NCI-H774 (cell line): ENCODE measurements at places on chromosomes 16 and 17.
A peak's percentile ranks its signal among the peaks of the same experiment; 100 is the strongest.

- DNase-seq, result no peak
These were observed 9.6 kb downstream of the ITGAD start for GRCh38 chr16:31402687-31403086.

- DNase-seq, result no peak
These were observed 7.3 kb downstream of the TNRC6A start for GRCh38 chr16:24736758-24737157.

DNA sequence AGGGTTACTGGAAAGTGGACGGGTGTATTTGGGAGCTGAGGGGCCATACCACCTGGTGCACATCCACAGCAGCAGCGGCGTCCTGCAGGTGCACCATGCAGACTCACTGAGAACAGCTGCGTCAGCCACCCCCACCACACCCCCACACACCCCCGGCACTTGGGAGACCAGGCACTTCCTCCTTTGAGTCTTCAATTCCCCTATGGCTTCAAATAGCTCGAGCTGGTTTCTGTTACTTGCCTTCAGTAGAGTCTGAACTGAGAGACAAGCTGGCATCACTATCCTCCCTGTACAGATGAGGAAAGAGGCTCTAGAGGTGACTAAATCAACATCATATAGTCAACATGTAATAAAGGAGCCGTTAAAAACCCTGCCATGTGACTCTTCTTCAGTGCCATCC is 15.4 kb downstream of the CUEDC1 start:
- DNase-seq, result peak; percentile 77

DNA sequence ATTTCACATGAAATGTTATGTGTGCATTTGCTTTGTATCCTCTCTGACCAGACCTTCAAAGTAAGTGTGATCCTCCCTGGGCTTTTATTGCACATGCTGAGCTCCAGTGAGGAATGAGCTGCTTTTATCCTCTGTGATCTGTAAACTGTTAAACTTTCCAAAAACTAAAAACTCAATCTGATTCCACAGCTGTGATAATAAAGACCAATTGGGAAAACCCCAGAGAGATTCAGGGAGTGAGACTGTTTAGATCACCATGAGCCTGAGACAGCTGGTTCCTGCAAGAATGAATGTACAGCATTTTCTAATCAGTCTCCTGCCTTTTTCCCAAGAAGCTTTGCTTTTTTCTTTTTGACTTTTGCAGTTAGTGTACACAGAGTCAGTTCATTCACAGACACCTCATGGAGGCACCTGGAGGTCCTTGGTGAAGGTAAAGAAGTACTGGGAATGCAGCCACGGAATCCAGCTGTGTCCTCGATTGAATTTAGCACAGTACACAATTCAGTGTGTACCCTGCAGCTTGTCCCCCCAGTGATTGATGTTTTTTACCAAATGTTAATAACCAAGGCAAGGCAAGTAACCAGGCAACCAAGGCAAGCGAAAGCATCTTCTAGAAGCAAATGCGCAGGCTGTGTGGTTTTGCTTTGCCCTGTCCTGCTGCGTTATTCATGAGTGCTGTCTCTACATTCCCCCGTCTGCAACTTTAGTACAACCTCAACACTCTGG is 182.6 kb downstream of the LGALS9B start:
- DNase-seq, result peak; percentile 0

- DNase-seq, result no peak
These were observed 156.1 kb downstream of the SALL1 start for GRCh38 chr16:50994995-50995394.

GRCh38 chr17:43396491-43397060 is 2.2 kb upstream of the ARL4D start:
- no peak for DNase-seq

DNA sequence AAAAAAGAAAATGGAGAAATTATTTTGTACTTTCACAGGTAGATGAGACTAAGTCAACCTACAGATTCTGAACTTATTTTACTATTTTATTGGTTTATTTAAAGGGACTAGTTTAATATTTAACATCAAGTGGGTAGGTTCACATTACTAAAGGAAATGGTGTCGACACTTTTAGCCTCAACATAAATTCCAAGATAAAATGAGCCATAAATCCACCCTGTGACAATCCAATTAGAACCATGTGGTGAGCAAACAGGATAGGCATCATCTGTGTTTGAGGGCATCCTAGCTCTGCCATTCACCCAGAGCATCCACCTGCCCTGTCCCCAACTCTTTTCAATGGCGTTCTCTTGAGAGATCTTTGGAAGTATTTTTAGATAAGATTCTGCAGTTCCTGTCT is 92.8 kb upstream of the PMFBP1 start:
- DNase-seq, result no peak

DNA sequence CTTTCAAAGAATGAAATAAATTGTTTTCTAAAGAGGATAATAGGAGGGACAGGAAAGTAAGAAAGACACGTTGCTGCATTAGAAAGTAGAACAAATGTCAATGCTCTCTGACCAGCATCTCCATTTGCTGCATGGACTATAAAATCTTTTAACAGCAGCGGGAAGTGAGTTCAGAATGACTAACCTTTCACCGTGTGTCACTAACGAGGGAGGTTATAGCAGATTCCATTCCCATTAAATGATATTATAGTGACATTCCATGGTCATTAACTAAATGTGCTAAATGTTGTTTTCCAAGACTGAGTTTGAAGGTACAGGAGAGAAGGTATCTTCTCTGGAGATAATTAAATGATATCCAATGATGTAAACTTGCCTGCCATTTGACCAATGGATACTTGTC is 127.1 kb upstream of the HS3ST3A1 start:
- no peak for DNase-seq

DNA sequence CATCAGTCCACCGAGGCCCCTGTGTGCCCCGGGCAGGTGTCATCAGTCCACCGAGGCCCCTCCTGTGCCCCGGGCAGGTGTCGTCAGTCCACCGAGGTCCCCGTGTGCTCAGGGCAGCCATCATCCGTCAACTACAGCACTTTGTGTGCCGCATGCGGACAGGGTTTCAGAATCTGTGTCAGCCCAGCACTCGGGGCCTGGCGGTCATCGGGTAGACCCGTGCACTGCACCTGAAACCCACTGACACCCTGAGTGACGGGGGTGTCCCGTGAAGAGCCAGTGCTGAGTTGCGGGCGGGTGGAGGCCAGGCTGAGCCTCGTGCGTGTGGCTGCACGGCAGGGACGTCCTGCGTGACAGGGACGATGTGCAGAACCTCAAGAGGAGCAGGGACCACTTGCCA is 38.4 kb downstream of the BAHCC1 start:
- no peak for DNase-seq

DNA sequence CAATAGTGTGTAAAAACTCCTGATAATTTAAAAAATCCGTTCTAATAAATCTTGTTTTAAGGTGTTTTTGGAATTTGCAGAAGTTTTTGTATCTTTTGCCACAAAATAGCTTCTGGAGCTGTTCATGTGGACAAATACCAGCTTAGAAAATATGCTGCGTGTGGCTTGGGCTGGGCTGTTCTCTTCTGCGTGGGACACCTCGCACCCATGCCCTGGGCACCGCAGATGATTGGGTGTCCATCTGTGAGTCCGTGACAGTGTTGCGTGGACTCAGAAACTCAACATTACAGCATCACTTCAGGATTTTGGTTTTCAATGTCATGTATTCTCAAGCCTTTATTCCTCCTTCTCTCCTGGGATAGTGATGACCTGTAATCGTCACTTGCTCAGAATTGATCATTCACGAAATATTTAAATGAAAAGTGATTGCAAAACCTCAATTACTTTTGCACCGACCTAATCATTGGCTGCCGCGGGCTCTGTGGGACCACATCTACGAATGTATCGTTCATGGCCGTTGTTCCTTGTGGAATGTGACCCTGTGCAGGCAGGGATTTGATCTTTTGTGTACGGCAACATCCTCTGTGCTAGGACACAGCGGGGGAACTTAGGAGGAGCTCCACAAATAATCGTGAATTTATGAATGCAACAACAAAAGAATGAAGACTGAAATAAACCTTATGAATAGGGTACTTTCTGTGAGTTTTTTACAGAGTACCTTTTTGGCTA is 210.3 kb upstream of the FOXF1 start:
- no peak for DNase-seq

DNA sequence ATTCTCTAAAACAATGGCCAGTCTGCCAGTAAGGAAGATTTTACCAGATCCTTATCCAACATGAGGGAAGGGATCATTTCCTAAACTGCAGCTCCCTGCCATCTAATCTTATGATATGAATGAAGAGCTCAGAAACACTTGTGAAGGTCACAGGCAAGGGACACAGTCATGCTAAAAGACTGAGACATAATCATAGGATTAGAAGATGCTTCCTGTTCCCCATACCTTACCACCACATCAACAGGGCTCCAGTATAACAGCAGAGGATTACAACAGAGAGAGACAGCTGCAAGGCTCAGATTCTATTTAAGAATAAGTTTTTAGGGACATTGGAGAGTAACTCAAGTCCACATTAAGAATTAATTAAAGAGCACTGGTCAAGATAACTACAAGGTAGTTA is 93.3 kb downstream of the BRIP1 start:
- no peak for DNase-seq

DNA sequence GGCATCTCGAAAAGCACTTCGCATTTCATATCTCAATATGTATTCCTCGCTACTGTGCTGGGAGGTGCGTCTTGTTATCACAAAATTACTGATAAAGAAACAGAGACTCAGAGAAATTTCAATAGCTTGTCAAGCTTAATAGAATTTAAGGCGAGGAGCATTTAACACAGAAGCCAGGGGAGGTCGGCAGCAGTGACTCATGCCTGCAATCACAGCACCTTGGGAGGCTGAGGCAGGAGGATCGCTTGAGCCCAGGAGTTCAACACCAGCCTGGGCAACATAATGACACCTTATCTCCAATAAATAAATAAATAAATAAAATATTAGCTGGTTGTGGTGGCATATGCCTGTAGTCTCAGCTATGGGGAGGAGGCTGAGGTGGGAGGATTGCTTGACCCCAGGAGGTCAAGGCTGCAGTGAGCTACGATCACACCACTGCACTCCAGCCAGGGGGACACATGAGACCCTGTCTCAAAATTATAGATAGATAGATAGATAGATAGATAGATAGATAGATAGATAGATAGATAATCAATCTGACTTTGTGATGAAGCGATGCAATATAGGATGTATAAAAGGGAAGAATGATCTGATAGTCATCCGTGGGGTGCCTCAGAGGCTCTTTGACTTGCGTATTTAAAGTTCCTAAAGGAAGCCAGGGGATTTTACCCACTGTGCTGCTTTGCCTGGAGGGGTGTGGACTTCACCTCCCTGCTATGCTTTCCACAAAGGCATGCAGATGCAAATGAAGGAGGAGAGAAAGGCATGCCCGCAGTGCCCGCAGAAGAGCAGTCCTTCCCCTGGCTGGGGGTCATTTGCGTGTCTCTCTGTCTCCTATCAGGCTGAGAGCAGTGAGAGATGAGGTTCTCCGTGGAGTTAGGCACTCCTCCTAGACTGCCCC is 15.9 kb upstream of the USP10 start:
- DNase-seq, result no peak

- no peak for DNase-seq
These were observed 205.0 kb upstream of the ASIC2 start for GRCh38 chr17:33498069-33498468.

DNA sequence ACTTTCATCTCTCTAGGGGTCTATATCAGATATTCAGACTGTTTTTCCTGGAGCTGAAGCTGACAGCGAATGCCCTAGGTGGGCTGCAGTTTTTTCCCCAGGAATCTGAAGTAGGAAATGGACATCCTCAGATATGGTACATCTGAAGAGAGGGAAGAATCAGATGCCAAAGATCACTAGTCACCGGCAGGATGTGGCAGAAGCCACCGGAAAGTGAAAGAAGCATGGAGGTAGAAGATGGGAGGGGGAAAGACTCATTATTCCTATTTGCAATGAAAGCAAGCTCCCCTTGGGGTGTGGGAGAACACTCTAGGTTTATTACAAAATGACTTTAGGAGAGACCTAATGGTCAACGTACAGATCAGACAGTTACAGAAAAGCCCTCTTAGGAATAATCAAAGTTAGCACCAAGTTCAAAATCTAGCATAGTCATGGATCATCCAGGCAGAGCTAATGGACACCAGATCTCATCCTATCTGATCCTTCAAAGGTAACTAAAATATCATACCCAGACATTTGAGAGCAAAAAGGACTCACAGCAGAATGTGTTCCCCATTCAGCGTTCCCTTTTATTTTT is 110.7 kb downstream of the HS3ST3A1 start:
- no peak for DNase-seq

DNA sequence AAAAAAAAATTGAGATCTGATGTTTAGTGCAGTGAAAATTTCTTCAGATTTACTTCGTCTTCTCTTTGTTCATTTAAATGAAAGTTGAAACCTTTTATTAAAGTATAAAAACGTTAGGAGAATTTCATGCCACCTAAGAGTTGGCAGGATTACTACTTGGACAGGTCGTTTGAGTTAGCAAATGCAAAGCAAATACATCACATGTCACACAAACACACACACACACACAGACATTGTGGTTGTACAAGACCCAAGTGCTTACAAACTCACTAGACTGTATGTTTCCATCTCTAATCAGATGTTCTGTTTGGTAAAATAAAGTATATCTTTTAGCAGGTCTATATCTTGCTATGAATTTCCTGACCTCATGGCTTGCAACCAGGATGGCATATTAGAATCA is 185.6 kb upstream of the COX10 start:
- DNase-seq, result no peak

DNA sequence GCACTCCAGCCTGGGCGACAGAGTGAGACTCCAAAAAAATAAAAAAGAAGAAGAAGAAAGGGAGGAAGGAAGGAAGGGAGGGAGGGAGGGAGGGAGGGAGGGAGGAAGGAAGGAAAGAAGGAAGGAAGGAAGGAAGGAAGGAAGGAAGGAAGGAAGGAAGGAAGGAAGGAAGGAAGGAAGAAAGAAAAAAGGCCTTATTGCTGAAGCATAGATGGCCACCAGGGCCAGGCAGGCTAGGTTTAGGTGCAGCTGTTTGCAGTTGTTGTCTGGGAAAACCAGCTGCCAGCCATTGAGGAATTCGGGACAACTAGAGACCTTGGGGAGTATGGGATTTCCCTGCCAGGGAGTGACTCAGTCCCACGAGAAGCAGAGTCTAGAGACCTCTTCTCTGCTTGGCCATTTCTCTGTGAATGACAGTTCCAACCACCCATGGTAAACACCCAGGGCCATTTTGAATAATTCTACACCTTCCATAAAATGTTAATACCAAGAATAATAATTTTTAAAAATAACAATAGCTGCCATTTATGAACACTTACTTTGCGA is 31.0 kb downstream of the SCNN1B start:
- no peak for DNase-seq

DNA sequence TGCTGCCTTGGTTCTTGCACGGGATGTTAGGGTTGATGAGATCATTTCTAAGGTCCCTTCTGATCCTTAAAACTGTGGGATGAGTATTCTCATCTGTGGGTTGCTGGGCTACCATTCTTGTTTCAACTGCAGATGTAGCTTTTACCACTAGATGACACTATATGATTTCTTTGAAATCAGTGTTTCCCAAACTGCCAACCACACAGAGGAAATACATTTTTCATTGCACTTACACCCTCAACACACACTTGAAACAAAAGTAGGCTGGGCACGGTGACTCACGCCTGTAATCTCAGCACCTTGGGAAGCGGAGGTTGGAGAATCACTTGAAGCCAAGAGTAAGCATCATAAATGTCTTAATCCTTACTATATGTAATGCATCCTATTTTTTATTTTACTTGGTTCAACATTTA is 15.3 kb downstream of the LCMT1 start:
- peak; percentile 3 for DNase-seq

GRCh38 chr17:39360537-39360936 is 40.9 kb downstream of the FBXL20 start:
- no peak for DNase-seq

- no peak for DNase-seq
These were observed 850 bp upstream of the PNMT start for GRCh38 chr17:39667262-39667944.
